ENCODE measurements at places on chromosomes 3 and 15. TPM values are rescaled to one million over a fixed set of nuclear protein-coding genes. Genes with fewer than 3 reads are reported as not detected.

Gene FOXB1
- total RNA-seq: not detected

Gene CCR8
- not detected for total RNA-seq

Gene TMEM108
- not detected for total RNA-seq

Gene ELP6
- 32.7 TPM for total RNA-seq

Gene SAMMSON
- total RNA-seq: not detected

Gene BAHD1
- total RNA-seq: 9.9 TPM

Gene FBXW12
- not detected for total RNA-seq

Gene SLC4A7
- total RNA-seq: 37.0 TPM

Gene PLCL2
- total RNA-seq: 19.9 TPM

Gene FGD5
- total RNA-seq: not detected

- no peak overlapping the region for H3K27ac ChIP-seq
- no peaks in the 10 kb centered on the region for H3K4me1 ChIP-seq
- no peaks in the 10 kb centered on the region for H3K36me3 ChIP-seq
- H3K27me3 ChIP-seq: no peaks in the 10 kb centered on the region
- no peak overlapping the region for H3K4me3 ChIP-seq
Measured at GRCh38 chr3:150236316-150237082, 171.6 kb upstream of the TSC22D2 start.

GRCh38 chr15:57045741-57046382 is 127.4 kb downstream of the TCF12 start:
- no peak for DNase-seq
- no peaks in the 10 kb centered on the region for H3K27me3 ChIP-seq
- peaks cover 38% of the 10 kb centered on the region for H3K4me1 ChIP-seq
- H3K4me3 ChIP-seq: no peak overlapping the region

- H3K4me1 ChIP-seq: peaks cover 11% of the 10 kb centered on the region
- H3K27me3 ChIP-seq: no peaks in the 10 kb centered on the region
- no peak overlapping the region for H3K27ac ChIP-seq
- no peak for DNase-seq
- no peak overlapping the region for H3K4me3 ChIP-seq
Measured at GRCh38 chr15:56996746-56997470, 78.5 kb downstream of the TCF12 start.

- H3K4me3 ChIP-seq: no peak overlapping the region
- DNase-seq: no peak
- H3K4me1 ChIP-seq: peaks cover 5% of the 10 kb centered on the region
- no peaks in the 10 kb centered on the region for H3K36me3 ChIP-seq
- H3K27me3 ChIP-seq: peaks cover 46% of the 10 kb centered on the region
Measured at GRCh38 chr15:65354835-65355172, 23.0 kb downstream of the IGDCC3 start.

GRCh38 chr3:13367728-13368127 is 52.4 kb downstream of the NUP210 start:
- no peak for DNase-seq
- no peaks in the 10 kb centered on the region for H3K27me3 ChIP-seq
- no peaks in the 10 kb centered on the region for H3K4me1 ChIP-seq
- H3K36me3 ChIP-seq: peaks cover 52% of the 10 kb centered on the region

DNA sequence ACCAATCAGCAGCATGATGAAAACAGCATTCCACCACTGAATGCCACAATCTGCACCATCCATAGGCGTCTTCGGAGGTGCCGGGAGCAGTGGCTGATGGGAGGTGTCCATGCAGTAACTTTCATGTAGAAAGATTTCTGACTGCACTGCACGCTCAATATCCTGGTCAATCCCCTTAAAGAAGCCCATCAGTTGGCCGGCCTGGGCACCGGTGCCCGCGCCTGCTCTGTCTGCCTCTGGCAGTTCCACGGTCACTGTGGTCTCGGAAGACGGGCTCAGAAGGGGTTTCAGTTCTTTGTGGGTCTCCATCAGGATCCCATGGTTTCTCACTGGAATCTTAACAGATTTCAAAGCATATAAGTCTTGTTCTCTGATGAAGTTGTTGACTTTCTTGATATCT is 3.9 kb downstream of the LYSMD4 start:
- H3K27ac ChIP-seq: no peak overlapping the region
- no peak for DNase-seq
- peaks cover 6% of the 10 kb centered on the region for H3K36me3 ChIP-seq
- no peak overlapping the region for H3K4me3 ChIP-seq
- H3K4me1 ChIP-seq: peaks cover 22% of the 10 kb centered on the region
- H3K27me3 ChIP-seq: no peaks in the 10 kb centered on the region

DNA sequence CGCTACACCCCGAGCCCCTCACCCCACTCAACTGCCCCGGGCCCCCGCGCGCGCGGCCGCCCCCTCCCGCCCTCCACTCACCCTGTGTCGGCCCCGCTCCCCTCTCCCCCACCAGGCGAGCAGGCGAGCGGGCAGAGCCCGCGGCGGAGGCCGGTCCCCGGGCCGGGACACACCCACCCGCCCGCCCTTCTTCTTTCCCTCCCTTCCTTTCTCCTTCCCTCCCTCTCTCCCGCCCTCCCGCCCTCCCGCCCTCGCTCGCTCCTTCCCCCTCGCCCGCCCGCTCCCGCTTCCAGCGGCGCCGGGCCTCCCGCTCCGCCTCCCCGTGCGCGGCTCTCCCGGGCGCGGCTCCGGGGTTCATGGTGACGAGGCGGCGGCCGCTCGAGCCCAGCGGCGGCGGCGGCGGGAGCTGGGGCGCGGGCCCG is at the start of gene CTDSPL:
TSS of gene CTDSPL (plus strand) at position 261 of the 422 bp plus-strand sequence. CDS start 320 bp downstream, outside the sequence.
- no peak within 1 kb of the TSS for H3K27ac ChIP-seq
- H3K36me3 ChIP-seq: no peaks in the 10 kb centered on the region
- peaks cover 2% of the 10 kb centered on the region for H3K27me3 ChIP-seq
- peaks cover 18% of the 10 kb centered on the region for H3K4me1 ChIP-seq

- no peak for DNase-seq
- no peak overlapping the region for H3K27ac ChIP-seq
- H3K4me1 ChIP-seq: peaks cover 14% of the 10 kb centered on the region
- H3K36me3 ChIP-seq: peaks cover 34% of the 10 kb centered on the region
- H3K27me3 ChIP-seq: no peaks in the 10 kb centered on the region
Measured at GRCh38 chr15:60469893-60470641, 8.9 kb downstream of the ICE2 start.

GRCh38 chr3:114571363-114571762 is 277.5 kb downstream of the TIGIT start:
- no peaks in the 10 kb centered on the region for H3K27me3 ChIP-seq
- no peak overlapping the region for H3K4me3 ChIP-seq
- peaks cover 2% of the 10 kb centered on the region for H3K4me1 ChIP-seq
- no peak overlapping the region for H3K27ac ChIP-seq

DNA sequence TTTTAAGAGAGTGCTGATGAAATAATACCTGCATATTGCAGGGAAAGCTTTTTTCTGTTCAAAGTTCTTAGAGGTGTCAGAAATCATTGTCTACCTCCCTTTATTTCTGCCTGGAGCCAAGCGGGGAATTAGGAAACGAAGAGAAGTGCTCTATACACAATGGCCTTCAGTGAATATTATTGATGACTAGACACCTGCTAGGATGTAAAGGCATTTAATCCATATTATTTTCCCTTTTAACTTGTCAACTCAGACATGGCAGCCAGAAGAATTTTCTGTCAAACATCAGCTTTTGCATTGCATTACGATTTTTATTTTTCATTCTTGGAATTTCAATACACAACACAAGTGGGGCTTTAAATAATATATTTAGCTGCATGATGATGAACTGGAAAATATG is 24.7 kb downstream of the CADM2 start:
- no peaks in the 10 kb centered on the region for H3K27me3 ChIP-seq
- H3K4me3 ChIP-seq: no peak overlapping the region
- H3K36me3 ChIP-seq: no peaks in the 10 kb centered on the region

DNA sequence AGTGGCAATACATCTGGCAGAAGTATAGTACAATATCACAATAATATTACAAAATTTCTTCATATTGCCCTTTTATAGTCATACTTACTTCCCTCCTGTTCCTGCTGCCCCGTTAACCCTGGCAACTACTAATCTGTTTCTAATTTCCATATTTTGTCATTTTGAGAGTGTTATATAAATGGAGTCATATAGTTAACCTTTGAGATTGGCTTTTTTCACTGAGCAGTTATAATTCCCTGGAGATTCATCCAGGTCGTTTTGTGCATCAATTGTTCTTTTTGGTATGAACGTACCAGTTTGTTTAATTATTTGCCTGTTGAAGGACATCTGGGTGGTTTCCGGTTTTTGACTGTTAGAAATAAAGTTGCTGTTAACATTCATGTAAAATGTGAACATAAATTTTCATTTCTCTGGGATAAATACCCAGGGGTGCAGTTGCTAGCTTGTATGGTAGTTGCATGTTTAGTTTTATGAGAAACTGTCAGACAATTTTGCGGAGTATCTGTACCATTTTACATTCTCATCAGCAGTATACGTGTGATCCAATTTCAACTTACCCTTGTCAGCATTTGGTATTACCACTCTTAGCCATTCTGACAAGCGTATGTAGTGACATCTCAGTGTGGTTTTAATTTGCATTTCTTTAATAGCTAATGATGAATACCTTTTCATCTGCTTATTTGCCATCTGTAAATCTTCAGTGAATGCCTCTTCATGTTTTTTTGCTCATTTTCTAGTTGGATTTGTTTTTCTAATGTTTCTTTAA is 32.2 kb upstream of the IL20RB start:
- no peak for DNase-seq
- peaks cover 53% of the 10 kb centered on the region for H3K4me1 ChIP-seq
- H3K4me3 ChIP-seq: no peak overlapping the region
- no peaks in the 10 kb centered on the region for H3K27me3 ChIP-seq

GRCh38 chr3:29430558-29430971 is 149.7 kb downstream of the RBMS3 start:
- H3K36me3 ChIP-seq: no peaks in the 10 kb centered on the region
- no peaks in the 10 kb centered on the region for H3K27me3 ChIP-seq
- H3K4me3 ChIP-seq: no peak overlapping the region
- no peak for DNase-seq

DNA sequence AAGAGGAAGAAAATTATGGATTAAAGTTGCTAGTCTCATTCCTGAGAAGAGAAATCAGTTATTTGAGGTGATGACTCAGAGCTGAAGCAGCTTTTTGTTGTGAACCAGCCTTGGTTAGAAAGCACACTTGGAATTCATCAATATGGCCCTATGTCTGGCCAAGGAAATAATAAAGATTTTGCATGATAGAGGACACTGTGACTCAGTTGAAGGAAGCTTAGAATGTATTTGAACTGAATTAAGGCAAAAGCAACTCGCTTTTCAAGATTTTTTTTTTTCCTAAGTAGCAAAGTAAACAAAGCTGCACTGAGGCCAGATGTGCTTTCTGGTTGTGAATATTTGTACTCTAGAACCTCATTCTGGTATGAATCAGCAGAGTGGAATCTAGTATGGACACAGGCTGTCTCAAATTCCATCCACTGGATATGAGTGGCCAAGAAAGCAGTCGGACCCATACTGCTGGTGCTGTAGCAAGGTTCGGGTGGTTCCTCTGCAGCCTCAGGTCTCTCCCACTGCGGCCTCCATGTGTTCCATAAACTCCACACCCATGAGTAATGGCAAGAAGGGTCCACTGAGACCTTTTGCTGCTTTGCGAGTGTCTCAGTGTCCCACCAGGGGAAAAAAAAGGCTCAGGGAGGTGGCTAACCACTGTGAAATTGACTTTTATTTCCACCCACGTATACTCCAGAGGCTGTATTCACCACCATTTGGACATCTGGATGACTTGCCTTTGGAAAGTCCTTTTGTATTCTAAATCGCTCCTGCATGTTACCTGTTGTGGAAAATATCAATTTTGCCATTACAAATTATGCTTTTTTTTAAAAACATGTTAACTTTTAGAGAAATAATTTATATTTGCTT is 53.1 kb downstream of the TGFBR2 start:
- peaks cover 76% of the 10 kb centered on the region for H3K36me3 ChIP-seq
- H3K27ac ChIP-seq: peak overlapping the region; percentile 97
- H3K4me1 ChIP-seq: peaks cover 97% of the 10 kb centered on the region
- peak overlapping the region; percentile 62 for H3K4me3 ChIP-seq
- no peak for DNase-seq

DNA sequence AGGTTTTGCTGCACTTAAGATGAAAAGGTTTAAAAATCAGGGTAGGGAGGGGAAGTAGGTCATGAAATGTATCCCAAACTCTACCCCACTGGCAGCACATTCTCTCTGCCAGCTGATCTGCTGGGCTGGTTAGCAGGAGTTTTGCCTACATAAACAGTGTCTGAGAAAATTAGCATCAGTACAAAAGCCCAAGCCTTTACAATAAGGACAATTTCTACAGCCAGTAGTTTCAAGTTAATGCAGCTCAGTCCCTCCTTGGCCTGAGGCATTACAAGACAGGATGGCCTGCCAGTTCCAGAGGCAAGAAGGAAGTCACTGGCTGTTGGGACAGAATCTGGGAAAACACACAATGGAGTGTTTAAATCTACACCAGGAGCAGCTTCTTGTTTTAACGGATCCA is 32.8 kb downstream of the NCEH1 start:
- H3K4me1 ChIP-seq: no peaks in the 10 kb centered on the region
- H3K27ac ChIP-seq: no peak overlapping the region
